ENCODE measurements at places on chromosomes 3 and 15.

DNA sequence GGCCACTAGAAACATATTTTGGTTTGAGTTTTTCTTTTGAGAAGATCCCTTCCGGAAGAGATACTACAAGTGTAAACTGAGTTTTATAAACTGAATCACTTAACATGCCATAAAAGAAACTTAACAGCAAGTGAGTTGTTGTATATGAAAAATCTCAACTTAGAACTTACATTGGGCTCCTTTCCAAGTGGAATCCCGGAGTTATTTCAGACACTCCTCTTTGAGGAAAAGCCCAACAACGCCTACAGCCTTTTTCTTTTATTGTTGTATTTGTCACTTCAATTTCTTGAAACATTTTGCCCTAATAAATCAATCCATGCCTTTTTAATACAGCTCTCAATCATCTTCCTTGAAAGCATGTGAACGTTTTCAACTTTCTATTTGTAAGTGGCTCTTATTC lies 137.3 kb downstream of the FEZF2 start:
- DNase-seq = no peak

- DNase-seq = no peak
These were observed 89.5 kb upstream of the UBE2E2 start for GRCh38 chr3:23113455-23114171.

GRCh38 chr3:95705786-95706418 lies 1108.5 kb upstream of the EPHA6 start:
- no peak for DNase-seq

GRCh38 chr3:79086514-79086913 lies 681.3 kb downstream of the ROBO1 start:
- DNase-seq = no peak

DNA sequence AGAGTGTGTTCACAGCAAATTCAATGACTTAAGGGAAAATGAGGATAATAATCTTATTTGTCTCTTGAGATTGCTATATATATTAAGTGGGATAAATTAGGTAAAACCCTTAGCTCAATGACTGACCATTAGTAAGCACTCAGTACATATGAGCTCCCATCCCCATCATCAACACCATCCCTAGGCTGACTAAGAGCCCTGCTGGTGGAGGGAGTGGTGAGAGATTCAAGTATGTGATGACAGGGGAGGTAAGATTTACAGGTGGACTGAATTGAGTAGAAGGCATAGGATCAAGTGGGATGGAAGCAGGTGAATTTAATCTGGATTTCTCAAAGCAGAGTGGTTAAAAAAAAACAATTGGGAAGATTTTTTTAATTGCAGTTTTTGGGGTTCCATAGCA lies 21.0 kb upstream of the LRRN1 start:
- no peak for DNase-seq

GRCh38 chr15:51499379-51499976 lies 123.1 kb downstream of the DMXL2 start:
- DNase-seq = no peak

GRCh38 chr3:38738630-38739395 lies 77.2 kb downstream of the SCN10A start:
- DNase-seq = no peak

DNA sequence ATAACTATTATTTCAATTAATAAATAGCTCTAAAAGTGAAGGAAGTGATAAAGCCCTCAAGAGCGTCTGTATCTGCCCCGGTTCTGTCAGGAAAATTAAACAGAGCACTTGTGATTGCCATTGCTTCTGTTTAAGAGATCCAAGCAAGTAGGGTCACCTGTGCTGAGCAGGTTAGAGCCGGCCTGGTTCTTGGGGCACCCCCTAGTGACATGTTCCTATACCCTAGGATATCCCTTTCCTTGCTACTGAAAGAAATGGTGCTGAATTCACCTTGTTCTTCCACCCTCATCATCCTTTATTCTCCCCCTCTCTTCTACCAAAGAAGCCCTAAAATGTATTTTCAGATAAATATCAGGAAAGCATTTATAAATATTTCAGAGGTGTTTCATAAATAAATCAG lies 323.5 kb downstream of the RORA start:
- no peak for DNase-seq

DNA sequence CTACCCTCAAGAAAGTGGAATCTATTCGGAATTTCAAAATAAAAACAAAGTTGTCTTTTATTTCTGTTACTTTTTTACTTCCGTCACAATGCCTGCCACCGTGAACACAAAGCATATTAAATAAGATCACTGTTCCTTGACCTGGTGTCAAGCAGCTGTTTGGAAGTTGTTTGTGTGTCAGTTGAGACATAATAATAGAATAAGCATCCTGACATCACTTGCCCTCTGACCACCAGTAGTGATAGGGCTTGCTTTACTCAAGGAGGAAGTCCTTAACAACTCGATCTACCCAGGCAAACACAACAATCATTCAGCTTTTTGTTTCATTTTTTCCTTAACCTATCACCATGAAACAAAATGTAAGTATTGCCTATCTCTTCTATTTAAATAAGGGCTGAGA lies 454.4 kb upstream of the RASGRP1 start:
- DNase-seq = no peak

DNA sequence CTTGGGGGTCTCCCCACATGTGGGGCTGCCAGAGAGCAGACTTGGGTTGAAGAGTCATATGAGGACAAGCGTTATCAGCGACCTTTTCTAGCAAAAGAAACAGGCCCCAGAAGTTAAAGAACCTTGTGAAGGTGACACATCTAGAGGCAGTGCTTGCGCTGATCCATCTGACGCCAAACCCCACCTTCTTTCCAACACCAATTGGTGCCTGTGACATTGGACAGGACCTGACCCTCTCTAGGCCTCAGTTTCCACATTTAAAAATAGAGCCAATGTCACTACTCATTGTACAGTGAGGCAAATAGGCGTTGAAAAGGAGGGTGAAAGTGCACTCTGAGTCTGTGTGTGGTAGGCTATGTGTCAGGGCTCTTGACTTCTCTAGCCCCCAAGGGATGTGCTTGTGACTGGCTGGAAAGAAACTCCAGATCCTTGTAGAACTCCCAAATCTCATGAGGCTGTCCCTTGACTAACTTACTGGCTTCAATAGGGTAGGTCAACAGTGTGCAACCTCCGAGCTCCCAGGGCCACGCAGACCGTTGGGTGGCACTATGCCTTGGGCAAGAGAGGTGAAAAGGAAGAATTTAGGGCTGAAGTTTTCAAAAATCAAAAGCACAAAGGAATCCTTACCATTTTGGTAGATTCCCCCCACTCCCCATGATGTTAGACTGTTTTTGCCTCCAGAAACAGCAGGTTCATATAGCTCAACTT lies 666 bp upstream of the FAM219B start:
- DNase-seq = no peak

DNA sequence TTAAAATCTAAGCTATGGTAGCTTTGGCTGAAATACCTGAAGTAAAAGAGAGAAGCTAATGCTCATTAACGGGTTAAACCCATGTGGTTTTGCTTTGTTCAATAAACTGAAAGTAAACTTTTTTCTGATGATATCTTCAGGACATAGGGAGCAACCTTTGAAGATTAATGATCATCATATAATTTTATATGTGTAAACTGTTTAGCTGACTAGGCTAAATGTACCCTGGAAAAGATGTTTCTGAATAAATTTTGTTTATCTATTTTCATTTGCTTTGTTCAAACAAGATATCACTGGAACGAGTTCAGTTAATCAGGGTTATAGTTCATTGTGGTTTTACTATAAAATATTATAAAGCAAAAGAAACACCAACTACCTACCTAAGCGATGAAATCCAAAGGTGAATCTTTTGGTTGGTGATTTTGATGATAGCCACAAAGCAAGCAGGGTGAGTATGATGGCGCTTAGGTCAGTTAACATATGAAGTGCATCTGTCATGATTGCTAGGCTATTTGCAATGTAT lies 11.7 kb downstream of the SLC30A4 start:
- DNase-seq = no peak

- DNase-seq = no peak
These were observed 4.6 kb downstream of the FAM174B start for GRCh38 chr15:92650966-92651365.

DNA sequence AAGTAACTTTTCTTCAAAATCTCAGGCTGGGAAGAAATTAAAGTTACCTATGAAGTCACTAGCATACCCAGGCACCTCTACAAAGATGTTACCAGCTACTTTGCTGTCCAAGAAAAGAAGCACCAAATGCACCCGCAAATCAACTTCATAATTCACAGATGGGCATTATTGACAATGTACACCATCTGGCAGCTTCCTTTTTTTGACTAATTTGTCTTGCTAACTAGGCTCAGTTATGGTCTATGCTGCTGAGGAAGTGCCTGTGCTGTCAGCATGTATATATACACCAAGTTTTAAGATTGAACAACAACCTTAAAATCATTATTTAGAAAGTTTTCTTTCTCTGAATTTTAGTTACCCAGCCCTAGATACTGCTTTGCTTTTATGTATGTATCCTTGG lies 93.8 kb downstream of the NSUN3 start:
- DNase-seq = no peak

- DNase-seq = no peak
These were observed 93.6 kb upstream of the ATP2B2 start for GRCh38 chr3:10599017-10599416.

- DNase-seq = no peak
These were observed 320.3 kb upstream of the SATB1 start for GRCh38 chr3:18745472-18745871.

DNA sequence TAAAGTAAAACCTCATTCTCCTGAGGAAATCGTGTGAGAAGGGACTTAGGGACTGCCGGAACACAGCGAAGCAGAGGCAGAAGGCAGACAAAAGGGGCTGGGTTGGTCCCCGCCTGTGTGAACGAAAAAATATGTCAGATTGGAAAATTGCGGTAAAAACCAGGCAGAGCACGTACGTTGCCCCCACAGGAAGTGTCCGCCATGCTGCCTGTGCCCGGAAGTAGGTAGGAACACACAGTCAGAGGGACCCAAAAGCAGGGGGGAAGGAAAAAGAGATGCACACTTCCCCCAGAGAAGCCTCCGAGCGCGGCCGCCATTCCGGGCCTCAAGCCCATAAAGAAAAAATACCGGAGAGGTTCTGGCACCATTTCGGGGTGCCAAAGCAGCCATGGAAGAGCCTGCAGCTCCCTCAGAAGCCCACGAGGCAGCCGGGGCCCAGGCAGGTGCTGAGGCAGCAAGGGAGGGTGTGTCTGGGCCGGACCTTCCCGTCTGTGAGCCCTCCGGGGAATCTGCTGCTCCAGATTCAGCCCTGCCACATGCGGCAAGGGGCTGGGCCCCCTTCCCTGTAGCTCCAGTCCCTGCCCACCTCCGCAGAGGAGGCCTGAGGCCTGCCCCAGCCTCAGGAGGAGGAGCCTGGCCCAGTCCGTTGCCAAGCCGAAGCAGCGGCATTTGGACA lies at the start of gene MKRN3:
Gene MKRN3, plus strand, starts transcription at position 280 of the 676 bp plus-strand sequence. Its CDS starts 109 bp downstream, at position 389.
- DNase-seq = no peak

- no peak for DNase-seq
These were observed 180.1 kb upstream of the BCL6 start for GRCh38 chr3:187925326-187925725.

DNA sequence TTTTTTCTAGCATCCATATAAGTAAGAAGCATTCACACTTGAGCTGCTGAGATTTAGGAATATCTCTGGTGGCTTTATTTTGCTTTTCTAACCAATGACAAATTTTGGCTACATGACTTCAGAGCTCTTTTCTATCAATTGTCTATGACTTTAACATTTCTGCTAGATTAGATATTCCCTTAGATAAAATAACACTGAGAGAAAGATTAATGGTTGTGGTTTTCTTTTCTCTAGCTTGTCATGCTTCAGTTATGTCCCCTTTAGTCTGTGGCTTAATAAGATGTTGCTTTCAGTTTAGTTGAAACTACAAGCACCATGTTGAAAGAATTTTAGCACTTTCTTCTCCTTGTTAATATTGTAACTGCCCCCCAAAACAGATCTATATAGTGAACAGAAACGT lies 665.6 kb upstream of the CCDC54 start:
- DNase-seq = no peak
